NCI-H187 treated with DMSO at 0.1 percent for 48 hours (cell line): ENCODE measurements at places on chromosomes 7 and 10.

- no peak for DNase-seq
Measured at GRCh38 chr7:112855227-112855626, 65.0 kb upstream of the TMEM168 start.

DNA sequence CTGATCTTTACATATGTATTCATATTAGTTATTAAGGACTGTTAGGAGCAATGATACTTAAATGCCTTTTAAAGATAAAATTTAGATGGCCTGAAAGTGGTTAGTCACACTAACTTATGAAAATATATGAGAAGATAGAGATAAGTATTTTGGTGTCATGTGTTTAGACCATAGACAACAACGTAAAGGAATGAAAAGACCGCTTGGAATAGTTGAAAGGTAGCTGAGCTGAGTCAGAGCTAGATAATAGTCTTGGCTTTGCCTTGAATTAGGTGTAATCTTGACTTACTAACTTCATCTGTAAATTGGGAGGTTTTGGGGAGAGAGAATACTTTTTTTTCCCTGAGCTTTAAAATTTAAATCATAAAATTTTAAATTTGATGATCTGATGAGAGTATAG lies 127.0 kb downstream of the LYZL1 start:
- DNase-seq: no peak

DNA sequence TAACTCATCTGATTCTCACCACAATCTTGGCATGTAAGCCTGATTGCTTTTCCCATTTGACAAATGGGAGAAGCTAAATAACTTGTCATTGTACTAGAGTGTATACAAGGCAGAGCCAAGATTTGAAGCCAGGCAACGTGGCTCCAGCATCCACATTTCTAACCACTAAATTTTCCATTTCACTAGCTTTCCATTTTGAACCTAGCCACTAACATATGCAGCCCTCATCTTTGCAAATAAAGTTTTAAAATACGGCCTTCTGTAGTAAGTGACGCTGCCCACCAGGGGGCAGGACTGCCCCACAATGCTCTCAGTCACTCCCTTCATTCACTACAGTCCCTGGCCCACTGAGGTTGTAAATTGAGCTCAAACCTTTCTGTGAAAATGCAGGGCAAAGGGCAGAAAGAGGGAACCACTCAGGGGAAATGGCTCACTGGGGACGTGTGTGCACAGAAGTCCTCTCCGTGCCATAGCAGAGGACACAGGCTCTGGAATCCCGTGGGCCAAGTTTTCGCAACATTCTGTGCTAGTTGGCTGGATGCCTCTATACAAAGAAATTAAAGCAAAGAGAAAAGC lies 315.7 kb downstream of the TNS3 start:
- no peak for DNase-seq

GRCh38 chr10:28633750-28634149 lies 43.6 kb upstream of the BAMBI start:
- DNase-seq: no peak

DNA sequence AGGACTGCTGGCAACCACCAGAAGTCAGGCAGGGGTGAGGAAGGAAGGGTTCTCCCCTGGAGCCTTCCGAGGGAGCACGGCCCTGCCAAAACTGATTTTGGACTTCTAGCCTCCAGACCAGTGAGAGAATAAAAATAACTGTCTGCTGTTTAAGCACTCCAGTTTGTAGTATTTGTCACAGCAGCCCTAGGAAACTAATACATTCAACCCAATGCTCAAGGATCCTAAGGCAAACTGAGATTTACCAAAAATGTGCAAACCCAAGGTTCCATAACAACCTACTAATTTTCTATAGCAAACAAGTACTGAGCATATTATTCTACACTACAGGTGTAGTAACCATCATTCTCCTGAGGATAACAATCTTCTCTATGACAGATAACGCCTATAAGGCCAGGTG lies 18.6 kb downstream of the ARHGAP12 start:
- no peak for DNase-seq

- DNase-seq: no peak
Measured at GRCh38 chr10:74058071-74058470, 60.2 kb downstream of the VCL start.

DNA sequence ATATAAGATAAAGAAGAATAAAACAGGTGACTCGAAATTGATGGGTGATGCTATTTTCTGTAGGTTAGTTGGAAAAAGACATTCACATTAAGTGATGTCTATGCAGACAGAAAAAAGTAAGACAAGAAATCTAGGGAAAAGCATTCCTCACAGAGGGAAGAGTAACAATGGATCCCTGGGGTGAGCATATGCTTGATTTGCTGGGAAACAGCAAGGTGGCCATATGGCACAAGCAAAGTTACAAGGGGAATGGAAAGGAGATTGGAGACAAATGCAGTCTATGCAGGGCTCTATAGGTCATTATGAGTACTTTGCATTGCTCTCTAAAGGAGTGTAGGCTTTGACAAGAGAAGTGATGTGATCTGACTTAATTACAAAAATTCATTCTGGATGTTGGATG lies 90.9 kb upstream of the ZNF804B start:
- no peak for DNase-seq

GRCh38 chr10:4191894-4192293 lies 406.9 kb upstream of the KLF6 start:
- no peak for DNase-seq

GRCh38 chr10:8507156-8507555 lies 452.7 kb downstream of the GATA3 start:
- no peak for DNase-seq

DNA sequence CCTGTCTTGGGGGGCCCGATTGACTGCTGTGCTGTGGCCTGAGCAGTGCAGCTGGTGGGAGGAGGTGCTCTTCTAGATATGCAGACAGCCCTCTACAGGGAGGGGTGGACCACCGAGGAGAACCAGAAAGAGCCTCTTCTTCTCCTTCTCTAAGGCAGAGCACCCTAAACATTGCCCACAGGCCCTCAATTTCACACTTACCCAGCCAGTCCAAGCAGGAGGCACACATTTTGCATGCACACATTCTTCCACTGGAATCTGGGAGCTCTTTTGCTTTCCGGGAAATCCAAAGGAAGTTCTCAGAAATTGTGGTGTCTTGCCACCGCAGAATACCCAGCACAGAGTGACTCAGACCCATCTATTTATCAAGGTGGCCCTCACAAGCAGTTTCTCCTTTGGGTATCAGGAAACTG lies 45.8 kb downstream of the EEPD1 start:
- no peak for DNase-seq

DNA sequence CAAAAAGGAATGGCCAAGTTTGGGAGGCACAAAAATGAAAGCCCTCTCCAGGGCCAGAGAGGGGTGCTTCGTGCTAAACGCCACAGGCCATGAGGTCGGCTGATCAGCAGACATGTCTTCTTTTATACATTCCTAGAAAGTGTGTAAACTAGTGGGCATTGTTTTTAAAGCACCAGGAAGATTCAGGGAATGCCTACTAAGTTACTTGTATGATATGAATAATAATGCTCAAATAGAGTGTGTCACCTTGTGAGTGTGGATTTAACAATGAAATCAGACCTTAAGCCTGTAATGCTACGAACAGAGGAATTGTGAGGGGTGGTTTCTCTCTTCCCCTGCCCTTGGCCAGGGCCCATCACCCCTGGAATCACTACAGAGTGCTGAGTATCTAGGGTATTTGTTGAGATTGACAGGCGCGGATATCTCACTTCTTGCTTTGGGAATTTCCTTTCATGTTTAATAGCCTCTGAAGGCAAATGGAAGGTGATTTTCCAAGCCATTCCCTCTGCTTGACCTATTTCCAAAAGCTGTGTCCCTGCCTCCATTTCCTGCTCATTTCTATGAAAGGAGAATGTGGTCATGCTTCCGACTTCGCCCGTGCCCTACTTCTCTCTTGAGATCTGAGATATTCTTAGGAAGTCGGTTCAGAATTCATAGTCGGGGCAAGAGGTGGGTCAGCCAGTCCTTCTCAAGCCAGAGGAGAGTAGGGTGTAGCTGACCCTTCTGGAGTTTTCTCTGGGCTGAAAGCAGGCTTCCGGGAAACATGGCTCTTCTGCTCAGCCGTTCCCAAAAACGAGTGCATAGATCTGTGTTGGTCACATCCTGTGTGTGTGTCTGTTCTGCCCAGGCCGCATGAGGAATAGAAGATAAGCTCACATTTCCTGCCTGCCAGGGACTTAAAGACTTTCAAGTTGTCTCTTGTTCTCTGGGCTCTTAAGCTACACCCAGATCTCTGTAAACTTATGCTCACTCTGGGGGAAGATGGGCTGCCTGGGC lies 167.8 kb upstream of the ITGB1 start:
- DNase-seq: no peak

DNA sequence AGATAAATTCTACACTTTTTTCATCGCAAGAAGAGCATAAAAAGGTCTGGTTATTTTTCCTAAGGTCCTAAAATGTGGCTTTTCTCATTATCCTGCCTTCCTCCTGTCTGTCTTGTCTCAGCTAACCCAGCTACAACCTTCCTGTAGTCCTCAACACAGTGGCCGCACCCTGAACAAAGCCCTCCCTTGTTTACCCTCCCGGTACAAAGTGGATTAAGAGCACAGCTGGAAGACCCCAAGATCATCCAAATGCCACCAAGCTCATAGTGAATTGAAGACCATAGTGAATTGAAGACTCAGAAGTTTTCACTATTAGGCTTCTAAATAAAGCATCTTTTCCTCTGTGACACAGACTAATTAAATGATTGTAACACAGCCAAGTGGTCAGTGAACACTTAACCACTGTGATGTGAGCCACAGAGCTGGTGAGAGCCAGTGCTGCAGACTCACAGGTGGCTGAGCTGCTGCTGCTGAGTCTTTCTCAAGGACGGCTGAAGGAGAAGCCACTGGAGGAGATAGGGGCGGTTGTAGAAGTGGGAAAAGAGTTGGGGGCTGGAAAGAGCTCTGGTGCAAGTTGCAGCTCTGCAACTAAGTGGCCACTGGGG lies 123.6 kb downstream of the ATXN7L1 start:
- no peak for DNase-seq

- DNase-seq: no peak
Measured at GRCh38 chr7:112501801-112502503, 21.2 kb downstream of the LSMEM1 start.

DNA sequence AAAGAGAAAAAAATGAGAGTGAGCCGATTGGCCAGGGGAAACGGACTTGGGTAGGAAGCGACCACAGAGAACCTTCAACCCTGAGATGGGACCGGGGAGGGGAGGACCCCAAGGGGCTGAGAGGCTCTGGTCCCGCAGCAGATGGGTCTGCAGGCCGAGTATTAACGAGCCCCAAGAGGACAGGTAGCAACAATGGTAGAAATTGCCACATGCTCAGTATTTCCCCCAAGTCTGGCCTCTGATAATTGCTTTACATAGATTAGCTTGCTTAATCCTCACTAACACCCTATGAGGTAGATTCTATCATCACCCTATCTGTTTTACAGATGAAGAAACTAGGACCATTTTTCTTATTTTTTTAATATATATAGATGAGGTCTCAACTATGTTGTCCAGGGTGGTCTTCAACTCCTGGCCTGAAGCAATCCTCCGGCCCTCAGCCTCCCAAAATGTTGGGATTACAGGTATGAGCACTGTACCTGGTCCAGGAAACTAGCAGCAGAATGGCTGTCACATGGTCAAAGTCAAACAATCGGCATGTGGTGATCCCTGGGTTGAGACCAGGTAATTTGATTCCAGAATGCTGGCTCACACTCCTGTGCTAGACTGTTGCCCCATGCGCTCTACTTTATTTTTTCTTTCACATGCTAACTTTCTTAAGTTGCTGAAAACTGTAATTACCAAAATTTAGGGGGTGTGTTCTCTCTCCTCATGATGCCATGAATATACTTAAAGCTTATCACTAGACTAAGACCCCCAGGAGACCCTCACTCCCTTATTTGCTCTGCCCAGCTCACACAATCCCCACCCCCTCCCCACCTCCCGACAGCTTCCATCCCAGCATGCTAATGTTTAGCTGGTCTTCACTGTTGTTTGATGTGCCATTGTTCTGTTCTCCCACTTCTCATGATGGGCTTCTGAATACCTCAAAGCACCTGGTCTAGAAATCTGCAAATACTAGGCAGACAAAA lies 67.9 kb upstream of the AFAP1L2 start:
- no peak for DNase-seq

DNA sequence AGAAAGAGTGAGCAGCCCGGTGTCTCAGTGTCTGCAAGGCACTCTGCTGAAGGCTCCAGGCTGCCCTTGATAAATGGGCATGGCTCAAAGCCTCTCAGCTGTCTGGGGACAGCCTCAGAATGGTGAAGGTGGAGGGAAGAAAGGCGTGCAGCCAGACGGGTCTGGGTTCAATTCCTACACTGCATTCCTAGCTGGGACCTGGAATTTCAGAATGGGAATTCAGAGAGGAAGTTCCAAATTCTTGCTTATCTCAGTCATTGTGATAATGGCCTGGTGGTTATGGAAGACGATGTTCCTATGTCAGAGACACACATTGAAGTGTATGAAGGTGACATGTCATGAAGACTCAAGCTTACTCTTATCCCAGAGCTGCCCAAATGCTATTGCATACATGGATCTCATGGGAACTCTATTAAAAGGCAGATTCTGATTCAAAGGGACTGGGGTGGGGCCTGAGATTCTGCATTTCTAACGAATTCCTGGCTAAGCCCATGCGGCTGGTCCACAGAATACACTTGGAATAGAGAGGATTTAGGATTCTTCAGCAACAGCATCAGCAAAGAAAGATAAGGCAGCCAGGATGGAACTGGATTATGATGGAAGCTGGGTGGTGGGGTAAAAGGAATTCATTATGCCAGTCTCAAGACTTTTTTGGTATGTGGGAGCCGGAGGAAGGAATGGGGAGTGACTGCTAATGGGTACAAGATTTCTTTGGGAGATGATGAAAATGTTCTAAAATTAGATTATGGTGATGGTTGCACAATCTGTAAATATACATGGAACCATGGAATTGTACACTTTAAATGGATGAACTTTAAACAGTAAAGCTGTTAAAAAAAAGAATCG lies 82.6 kb upstream of the ZMIZ1 start:
- no peak for DNase-seq

DNA sequence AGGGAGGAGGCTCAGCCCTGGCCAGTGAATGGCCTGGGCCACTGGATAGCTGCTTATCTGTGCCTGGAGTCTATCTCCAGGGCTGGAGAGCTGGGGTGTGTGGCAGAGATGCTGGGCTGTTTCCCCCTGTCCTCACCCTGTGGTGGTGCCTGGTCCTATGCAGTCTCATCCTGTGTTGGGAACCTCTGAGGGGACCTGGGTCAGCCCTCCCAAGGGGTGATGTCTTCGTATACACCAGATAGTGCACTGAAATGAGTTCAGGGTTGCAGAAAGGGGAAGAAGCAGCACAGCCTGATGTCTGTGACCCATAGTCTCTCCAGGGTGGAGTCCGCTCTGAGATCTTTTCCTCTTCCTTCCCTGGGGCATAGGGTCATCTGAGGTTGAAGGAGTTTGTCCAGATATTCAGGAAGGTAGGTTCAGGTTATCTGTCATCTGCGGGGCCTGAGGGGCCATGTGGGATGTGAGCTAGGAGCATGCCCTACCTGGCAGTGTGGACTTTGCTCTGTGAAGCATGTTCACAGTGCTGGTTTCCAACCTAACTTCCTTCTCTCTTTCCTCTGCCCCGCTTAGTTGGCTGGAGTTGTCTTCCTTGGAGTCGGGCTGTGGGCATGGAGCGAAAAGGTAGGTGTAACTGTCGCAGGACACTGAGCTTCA lies 33.4 kb upstream of the SH2D4B start:
- DNase-seq: no peak

- DNase-seq: no peak
Measured at GRCh38 chr7:99597762-99598501, at the start of gene TMEM225B. TMEM225B (plus strand) TSS chr7:99598267; CDS start chr7:99604389, 6,122 bp downstream.
